CD8-positive, alpha-beta memory T cell (primary cell): ENCODE measurements at places on chromosomes 4 and X.

GRCh38 chr4:52641854-52642563 lies 17.1 kb downstream of the USP46 start:
- DNase-seq: no peak

GRCh38 chr4:171626554-171626953 lies 186.7 kb upstream of the GALNTL6 start:
- no peak for DNase-seq

GRCh38 chr4:138672393-138672976 lies 343.1 kb upstream of the NOCT start:
- DNase-seq: no peak

- no peak for DNase-seq
These were observed 507.9 kb downstream of the PCDH7 start for GRCh38 chr4:31228068-31228467.

DNA sequence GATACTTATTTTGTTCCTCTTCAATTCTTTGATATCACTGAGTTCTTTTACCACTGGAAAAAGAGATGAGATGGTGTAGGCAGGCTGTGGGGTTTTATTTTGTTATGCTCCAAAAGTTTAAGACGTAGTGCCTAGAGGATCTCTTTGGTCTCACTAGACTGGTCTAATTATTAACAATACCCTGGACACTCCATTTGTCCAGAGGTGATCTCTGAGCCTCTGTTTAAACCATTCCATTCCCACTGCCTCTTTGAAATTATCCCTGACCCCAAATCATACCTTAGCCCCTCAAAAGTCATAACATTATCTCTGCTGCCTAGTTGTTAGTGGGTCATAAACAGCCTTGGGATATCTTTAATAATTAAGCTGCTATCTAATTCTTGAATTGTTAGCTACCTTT lies 24.2 kb downstream of the SMPX start:
- no peak for DNase-seq

- DNase-seq: no peak
These were observed 55.9 kb downstream of the TRIM2 start for GRCh38 chr4:153260132-153260531.

DNA sequence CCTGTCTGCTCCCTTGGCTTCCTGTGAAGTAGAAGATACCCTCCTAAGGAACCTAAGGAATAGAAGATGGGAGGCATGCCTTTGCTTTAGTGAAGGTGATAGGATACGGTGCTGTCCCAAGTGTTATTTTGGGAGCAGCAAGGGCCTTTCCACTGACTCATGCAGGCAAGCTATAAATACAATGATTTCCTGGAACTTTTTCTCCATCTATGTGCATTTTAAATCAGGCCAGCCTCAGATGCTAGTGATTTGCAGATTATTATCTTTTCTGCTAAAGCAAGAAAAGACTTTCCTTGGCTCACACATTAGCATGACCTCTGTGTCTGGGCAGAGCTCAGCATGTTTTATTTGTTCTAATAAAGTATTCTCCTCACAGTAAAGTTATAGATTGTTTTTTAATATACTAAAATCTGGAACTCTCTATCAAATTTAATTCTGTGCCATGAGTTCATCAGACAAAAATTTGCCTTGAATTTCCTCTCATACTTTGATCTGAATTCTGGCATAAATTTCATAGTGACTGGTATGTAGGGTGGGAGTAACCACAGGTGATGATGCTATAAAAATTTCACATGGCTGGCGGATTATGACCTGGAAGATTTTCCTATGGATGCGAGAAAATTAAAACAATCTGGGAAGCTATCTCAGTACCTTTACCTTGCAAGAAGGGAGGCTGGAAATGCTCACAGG lies 131.7 kb downstream of the REPS2 start:
- no peak for DNase-seq

DNA sequence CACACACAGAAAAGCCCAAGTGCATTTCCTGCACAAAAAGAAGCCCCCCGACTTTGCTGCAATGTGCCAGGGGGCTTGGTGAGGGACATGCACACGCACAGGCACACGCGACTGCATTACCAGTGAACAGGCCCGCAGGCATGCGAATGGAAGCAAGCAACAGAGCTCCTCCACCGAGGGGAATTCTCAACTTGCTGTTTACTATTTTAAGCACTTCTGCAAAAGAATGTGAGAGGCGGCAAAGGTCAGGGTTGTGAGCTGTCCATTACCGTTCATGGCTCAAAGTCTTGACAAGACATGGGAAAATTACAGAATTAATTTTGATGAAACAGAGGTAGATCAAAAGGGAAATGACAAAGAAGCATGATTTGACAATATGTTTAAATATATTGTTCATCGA lies 342.5 kb upstream of the NOCT start:
- DNase-seq: no peak

GRCh38 chr4:3442959-3443749 lies 1.4 kb downstream of the HGFAC start:
- peak; percentile 51 for DNase-seq
